ENCODE measurements at places on chromosomes 6 and 20. TPM values are rescaled to one million over a fixed set of nuclear protein-coding genes. Genes with fewer than 3 reads are reported as not detected.
A peak's percentile ranks its signal among the peaks of the same experiment; 100 is the strongest.

- no peak for DNase-seq
Measured at GRCh38 chr20:48146877-48147276, 361.6 kb upstream of the SULF2 start.

The TPX2 gene
- total RNA-seq = 0.75 TPM

The HLA-DOB gene
- 12.8 TPM for total RNA-seq

DNA sequence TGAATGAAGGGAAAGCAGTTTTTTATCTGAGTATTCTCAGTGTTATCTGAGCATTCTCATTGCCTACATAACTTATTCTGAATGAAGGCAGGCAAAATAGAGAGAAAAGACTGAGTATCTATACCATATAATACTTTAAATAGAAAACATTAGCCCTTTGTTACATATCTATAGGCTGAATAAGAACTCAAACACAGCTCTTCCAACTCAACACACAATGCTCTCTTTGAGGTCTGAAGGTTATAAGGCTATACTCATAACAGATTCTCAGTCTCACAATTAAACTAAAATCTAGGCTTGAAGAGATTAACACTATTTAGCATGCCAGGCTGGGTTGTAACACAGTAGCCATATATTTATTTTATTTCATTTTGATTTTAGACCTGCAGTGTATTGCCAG, 56.9 kb downstream of the EYS start:
- no peak for DNase-seq

- no peak for DNase-seq
Measured at GRCh38 chr20:18754030-18754652, 59.4 kb upstream of the SCP2D1 start.

DNA sequence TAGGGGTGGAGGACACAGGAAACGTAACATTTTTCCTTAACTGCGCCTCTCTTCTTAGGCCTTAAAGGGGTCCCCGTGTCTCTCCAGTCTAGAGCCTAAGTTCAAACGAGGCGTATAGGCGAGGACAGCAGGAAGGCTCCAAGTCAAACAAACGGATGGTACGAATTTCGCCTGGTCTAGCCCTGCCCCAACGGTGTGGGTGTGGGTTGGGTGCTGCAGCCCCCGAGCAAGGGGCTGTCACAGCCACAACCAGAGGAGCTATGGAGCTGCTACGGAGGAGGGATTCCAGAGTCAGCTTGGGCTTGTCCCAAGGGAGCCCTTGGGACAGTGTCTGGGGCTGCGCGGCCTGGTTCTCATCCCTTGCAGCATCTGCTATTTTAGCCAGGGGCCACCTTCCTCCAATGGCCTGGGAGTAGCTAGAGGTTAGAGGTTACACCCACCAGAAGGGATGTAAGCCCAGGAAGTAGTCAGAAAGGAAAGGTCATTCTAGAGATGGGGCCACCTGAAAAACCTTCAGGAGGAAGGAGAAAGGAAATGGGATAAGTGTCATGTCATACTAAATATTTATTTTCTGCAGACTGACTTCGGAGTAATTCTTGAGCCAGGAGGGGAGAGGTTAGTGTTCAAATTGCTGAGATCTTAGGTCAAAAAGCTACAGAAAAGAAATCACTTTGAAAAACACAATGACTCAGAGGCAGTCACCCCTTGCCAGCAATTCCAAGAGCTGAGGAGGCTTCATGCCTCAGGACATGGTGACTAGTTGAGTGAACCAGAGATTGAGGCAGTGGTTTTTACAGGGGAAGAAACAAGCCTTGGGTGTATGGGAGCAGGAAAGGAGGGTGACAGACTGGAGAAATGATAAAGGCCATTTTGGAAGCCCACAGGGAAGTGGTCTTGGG, 21.7 kb downstream of the VPS52 start:
- no peak for DNase-seq

GRCh38 chr6:51855310-51856082, 231.9 kb downstream of the PKHD1 start:
- DNase-seq = peak; percentile 28

The MYT1 gene
- not detected for total RNA-seq

The POM121L2 gene
- total RNA-seq = not detected

- no peak for DNase-seq
Measured at GRCh38 chr20:20713244-20713765, 861 bp upstream of the RALGAPA2 start.

DNA sequence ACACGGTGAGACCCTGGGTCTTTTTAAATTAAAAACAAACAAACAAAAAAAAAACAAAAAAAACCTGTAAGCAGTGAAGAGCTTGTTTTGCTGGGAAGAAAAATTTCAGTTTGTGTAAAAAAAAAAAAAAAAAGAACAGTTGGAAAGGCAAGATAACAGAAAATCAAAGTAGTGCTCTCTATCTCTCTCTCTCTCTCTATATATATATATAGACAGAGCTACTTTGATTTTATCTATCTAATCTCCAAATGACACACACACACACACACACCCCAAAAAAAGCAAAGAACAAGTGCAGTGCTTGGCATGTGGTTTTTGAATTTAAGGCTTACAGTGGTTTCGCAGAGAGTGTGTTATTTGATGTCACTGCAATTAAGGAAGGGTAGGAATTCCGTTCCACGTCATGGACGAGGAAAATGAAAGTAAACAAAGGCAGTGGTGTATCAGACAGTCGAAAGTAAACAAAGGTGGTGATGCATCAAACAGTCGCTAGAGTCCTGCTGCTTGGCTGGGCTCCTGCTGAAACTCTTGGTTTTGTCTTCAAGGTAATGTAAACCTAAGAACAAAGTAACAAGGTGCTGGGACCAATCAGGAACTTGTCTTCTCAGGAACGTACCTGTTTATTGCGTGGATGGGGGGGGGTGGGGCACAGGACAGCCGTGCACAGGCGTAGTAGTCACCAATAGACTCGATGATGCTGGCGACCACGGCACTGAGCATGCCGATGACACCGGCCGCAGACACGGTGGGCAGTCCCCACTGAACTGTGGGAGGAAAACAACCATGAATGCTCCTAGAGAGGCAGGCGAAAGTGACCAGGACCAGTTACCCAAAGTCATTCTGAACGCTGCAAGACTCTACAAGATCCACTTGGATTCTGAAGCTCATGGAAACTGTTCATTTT, 131.8 kb downstream of the SLC23A2 start:
- no peak for DNase-seq

GRCh38 chr20:48189181-48189580, 403.9 kb upstream of the SULF2 start:
- DNase-seq = no peak

- no peak for DNase-seq
Measured at GRCh38 chr6:150604467-150604866, 4.8 kb downstream of the PLEKHG1 start.

The SAMD10 gene
- 8.6 TPM for total RNA-seq

The RUNX2 gene
- 11.7 TPM for total RNA-seq

DNA sequence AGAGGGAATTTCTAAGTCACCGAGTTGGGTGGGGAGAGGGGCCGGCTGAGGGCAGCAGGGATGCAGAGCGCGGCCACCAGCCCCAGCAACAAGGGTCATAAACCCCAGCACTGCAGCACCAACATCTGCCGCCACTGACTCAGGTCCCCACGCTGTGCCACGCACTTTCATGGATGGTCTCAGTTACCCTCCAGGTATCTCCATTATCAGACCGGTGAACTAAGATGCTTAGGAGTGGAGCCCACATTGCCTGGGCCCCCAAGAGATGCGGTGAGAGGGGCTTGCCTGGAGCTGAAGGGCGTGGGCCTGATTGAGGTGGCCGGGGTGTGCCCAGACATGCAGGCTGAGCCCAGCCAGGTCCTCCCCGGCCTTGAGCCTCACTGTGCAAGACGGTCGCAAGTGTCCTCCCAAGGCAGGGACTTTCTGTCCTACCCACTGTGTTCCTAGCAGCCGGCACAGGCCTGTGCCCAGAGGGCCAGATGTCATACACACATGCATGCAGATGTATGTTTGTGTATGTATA, 19.3 kb downstream of the RBM38 start:
- DNase-seq = no peak

The TEAD3 gene
- total RNA-seq = not detected

DNA sequence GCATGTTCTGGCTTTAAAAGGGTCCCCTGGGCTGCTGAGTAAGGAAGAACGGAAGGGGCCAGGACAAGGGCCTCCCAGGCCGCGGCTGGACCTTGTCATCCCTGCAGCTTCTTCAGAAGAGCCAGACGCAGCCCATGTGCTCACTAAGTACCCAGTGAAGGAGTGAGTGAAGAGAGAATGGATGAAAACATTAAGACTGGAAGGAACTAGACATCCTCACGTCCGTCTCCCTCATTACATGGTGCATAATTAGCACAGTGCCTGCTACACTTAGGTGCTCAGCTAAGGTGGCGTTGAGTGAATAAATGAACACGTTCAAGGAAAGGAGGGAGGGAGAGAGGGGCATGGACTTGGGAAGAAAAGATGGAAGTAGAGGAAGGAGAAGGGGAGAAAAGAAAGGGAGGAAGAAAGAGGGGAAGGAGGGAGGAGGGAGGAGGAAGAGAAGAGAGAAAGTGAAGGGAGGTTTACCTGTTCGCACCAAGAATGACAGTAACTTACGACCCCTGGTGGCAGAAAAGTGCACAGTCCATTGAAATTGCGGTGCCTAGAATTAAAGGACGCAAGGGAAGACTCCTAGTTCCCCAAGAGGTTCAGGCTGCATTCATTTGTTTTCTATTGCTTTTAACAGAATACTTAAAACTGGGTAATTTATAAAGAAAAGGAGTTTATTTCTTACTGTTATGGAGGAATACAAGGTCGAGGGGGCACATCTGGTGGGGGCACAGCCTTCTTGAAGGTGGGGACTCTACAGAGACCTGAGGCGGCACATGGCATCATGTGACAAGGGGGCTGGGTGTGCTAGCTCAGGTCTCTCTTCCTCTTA, 8.0 kb downstream of the TP53RK start:
- peak; percentile 55 for DNase-seq

The CALHM4 gene
- total RNA-seq = not detected

The WFDC2 gene
- total RNA-seq = not detected

DNA sequence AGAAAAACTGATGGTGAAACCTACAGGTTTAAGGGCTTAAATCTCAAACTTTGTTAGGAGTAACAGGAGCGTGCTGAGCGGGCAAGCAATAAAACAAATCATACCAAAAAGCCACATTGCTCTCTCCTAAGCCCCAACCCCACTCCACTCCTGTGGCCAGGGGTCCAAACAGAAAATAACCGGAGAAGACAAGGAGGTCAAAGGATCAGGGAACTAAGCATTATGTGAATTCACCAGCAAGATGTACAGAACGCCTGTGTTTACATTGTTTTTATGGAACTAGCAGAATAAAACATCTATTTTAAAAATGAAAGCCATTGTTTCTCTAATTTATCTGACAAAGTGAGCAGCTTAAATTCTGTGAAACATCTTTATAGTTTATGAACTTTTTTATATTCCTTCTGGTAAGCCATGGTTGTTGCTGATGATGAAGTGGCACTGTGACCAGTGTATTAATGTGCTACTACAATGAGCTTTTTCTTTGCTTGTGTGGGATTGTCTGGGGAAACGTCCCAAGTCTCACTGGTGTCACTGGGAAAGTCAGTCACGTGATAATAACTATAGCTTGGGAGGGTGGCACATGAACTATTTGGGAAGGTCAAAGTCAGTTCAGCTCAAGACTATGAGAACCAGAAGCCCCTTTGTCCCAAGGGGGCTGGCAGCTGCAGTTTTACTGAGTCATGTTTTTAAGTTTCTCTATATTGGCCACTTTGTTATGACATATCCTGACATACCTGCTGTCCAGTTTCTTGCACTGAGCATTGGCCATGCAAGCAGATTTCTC, 9.8 kb downstream of the FAM210B start:
- no peak for DNase-seq

The ALDH8A1 gene
- total RNA-seq = 2.4 TPM

The TOX2 gene
- total RNA-seq = 1.7 TPM

- DNase-seq = no peak
Measured at GRCh38 chr6:136435101-136435500, 115.1 kb downstream of the MAP7 start.

GRCh38 chr6:35468980-35469750, 964 bp downstream of the RPL10A start:
- no peak for DNase-seq

The HRH3 gene
- total RNA-seq = not detected

DNA sequence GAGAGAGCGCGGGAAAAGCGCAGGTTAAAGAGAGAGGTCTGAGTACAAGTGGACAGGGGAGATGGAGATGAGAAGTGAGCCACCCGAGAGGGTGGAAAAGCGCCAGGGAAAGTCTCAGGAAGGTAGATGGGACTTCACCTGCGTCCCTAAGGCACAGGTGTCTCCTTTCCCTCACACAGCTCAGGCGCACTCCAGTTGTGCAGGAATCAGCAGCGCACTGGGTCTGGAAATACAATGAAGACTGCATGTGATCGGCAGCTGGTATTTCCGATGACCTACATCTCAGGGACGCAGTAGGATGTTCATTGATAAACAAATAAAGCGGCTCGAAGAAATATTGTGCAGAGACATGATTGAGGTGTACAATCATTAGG, 432 bp upstream of the KHDRBS2 start:
- DNase-seq = no peak

The EBF4 gene
- total RNA-seq = 5.8 TPM

The DTD1 gene
- total RNA-seq = 12.5 TPM
